ENCODE measurements at places on chromosomes 2 and 18. TPM values are rescaled to one million over a fixed set of nuclear protein-coding genes. Genes with fewer than 3 reads are reported as not detected.
A peak's percentile ranks its signal among the peaks of the same experiment; 100 is the strongest.

DNA sequence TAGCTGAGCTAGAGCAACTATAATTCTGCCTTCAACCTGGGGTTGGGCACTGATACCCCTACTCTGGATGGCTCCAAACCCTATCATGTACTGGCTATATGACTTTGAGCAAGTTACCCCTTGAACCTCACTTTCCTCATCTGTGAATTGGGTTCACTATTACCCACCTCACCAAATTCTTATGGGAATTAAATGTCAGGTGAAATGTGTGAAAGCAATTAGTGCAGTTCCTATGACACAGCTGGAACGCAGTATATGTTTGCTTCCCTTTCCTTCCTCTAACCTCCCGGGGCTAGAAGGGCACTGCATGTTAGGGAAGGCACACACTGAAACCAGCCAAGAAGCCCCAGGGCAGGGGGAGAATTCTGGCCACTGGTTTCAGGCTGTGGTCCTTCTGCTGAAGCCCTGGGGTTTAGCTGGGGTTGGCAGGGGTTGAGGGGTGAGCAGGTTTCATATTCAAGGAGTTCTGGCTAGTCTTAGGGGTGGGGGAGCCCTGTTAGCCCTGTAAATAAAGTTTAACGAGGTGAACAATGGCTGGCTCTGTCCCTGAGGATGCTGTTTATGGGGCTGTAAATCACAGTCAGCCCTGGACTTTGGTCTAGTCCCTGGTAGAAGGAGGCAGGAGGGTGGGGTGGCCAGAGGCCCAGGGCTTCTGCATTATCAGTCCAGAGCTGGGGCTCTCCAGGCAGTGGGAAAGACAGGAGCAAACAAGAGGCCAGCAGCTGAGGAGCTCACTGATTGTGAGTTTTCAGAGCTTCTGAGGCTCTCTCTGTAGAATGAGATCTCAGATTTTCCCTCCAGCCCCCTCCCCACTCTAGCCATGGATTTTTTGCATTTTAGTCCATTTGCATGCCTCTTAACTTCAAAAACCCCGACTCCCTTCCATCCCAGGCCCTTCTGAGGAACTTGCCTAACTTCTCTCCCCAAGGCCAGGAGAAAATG, 8.0 kb downstream of the PKDCC start:
- no peak overlapping the region for H3K4me3 ChIP-seq
- H3K27ac ChIP-seq: no peak overlapping the region
- no peaks in the 10 kb centered on the region for H3K36me3 ChIP-seq
- no peaks in the 10 kb centered on the region for H3K4me1 ChIP-seq

- H3K4me3 ChIP-seq: no peak overlapping the region
- H3K27ac ChIP-seq: no peak overlapping the region
- no peaks in the 10 kb centered on the region for H3K27me3 ChIP-seq
- no peak for DNase-seq
Observed at GRCh38 chr2:127516041-127516762, 10.1 kb downstream of the IWS1 start.

Gene UCN
- total RNA-seq: 1.1 TPM

- no peak overlapping the region for H3K4me3 ChIP-seq
- no peak overlapping the region for H3K27ac ChIP-seq
- H3K36me3 ChIP-seq: no peaks in the 10 kb centered on the region
- no peak for DNase-seq
- no peaks in the 10 kb centered on the region for H3K27me3 ChIP-seq
Observed at GRCh38 chr2:56416500-56417176, 232.8 kb downstream of the CCDC85A start.

Gene FAM237A
- not detected for total RNA-seq

DNA sequence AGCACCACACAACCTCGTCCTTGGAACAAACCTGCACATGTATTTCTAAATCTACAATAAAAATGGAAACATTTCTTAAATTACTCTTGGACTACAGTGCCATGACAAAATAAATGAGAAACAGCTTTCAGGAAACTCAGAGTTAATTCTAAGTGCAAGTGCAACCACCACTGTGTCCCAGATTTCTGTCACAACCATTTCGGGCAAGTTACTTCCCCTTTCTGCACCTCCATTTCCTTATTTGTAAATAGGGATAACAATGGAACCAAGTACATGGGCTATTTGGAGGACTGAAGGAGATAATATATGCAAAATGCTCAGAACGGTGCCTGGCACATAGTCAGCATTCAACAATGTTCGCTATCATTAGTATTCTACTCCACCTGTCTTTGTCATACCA, 93.2 kb downstream of the CACNB4 start:
- H3K27me3 ChIP-seq: peaks cover 11% of the 10 kb centered on the region
- H3K36me3 ChIP-seq: no peaks in the 10 kb centered on the region
- no peak for DNase-seq
- H3K4me1 ChIP-seq: peaks cover 12% of the 10 kb centered on the region
- no peak overlapping the region for H3K4me3 ChIP-seq

DNA sequence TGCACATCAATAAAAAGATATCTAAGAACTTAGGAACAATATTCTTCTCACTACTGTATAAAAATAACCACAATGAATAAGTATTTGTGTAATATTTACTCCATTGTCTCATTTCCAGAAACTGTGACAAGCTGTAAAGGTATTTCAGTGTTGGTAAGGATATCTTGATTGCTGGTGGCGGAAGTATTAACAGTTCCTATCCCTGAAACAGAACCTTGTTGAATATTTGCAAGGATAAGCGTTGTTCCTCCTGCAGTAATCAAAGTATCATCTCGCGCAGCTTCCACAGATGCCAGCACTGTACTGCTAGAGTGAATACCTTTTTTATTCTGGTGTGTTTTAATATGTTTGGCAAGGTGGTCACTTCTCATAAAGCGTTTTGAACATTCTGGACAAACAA, 55.3 kb downstream of the SP3 start:
- H3K4me3 ChIP-seq: no peak overlapping the region
- H3K27me3 ChIP-seq: no peaks in the 10 kb centered on the region
- H3K36me3 ChIP-seq: peaks cover 62% of the 10 kb centered on the region

Gene TUBA4B
- not detected for total RNA-seq

- H3K36me3 ChIP-seq: no peaks in the 10 kb centered on the region
- no peaks in the 10 kb centered on the region for H3K27me3 ChIP-seq
- H3K27ac ChIP-seq: no peak overlapping the region
- H3K4me3 ChIP-seq: no peak overlapping the region
- H3K4me1 ChIP-seq: no peaks in the 10 kb centered on the region
Observed at GRCh38 chr18:55997151-55997561, 409.2 kb upstream of the TCF4 start.

DNA sequence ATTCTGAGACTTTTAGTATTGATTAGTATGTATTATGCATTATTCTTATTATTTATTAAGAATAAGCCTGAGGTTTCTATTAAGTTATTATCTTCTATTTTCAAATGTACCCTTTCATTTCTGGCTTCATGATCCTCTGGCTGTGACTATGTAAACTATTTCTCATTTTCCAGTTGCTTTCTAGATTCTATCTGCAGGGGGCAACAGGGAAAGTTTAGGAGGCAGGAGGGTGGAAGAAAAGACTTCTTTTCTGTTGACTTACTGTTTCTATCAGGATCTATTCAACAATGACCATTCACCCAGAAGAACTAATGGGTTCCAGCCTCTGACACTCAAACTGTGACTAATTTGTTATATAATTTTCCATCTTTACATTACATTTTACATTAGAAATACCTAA, 653.4 kb upstream of the FSHR start:
- H3K4me3 ChIP-seq: no peak overlapping the region
- no peak overlapping the region for H3K27ac ChIP-seq
- H3K36me3 ChIP-seq: no peaks in the 10 kb centered on the region
- H3K4me1 ChIP-seq: no peaks in the 10 kb centered on the region
- DNase-seq: no peak
- no peaks in the 10 kb centered on the region for H3K27me3 ChIP-seq

Gene GALNT5
- total RNA-seq: not detected

Gene DPYSL5
- not detected for total RNA-seq

Gene HOXD3
- total RNA-seq: not detected

Gene LAMA1
- total RNA-seq: not detected

DNA sequence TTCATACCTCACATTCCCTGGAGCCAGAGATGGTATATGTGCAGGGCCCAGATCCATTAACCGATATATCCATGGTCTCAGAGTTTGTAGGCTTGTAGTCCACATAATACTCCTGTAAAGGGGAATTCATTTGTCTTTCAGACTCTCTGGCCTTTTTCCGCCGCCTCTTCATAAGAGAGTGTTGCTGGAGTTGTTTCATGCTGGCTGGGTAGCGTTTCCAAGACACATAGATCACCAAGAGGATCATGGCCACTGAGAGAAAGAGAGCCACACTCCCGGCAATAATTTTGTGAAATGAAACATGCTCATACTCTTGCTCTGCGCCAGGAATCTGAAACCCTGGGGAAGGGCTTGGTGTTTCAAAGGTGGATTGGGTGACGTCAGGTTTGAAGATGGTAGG, 3.9 kb downstream of the LRRTM4 start:
- no peaks in the 10 kb centered on the region for H3K27me3 ChIP-seq
- no peak for DNase-seq
- H3K4me1 ChIP-seq: no peaks in the 10 kb centered on the region
- H3K27ac ChIP-seq: no peak overlapping the region

DNA sequence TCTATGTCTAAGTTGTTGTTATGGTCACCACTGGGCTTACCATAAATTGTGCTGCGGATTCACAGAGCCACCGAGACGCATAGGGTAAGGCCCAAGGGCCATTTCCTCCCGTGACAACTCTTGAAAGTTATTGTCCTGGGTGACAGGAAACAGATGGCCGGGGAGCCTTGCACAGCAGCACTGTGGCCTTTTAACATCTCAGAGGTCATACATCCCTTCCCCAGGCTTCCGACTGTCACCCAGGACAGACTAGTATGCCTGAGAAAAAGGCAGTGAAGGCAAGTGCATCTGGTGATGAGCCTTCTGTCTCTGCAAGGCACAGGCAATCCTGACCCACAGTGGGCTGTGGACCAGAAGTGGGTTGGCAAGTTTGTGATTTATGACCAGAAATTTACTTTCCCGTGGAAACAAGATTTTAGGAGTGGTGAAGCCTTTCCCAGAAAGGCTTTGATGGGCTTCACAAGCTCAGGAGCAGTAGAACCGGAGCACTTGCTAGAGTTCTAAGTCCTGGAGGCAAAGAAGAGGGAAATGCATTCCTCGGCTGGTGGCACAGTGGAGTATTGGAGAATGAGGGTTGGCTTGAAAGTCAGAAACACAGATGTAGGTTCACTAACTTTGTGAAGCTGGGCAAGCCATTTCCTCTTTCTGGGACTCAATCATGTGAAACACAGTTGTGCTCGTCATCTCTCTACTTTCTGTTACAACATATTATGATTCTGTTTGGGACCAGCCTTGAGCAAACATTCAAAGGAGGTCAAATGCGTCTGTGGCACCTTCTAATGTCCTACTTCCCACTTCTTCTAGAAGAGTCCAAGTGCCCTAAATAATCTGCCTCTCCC, 2.0 kb upstream of the CAPN14 start:
- no peak for DNase-seq
- H3K27ac ChIP-seq: no peak overlapping the region
- H3K4me1 ChIP-seq: peaks cover 40% of the 10 kb centered on the region
- no peaks in the 10 kb centered on the region for H3K36me3 ChIP-seq

- H3K4me3 ChIP-seq: no peak overlapping the region
- peaks cover 90% of the 10 kb centered on the region for H3K27me3 ChIP-seq
- H3K4me1 ChIP-seq: no peaks in the 10 kb centered on the region
- H3K36me3 ChIP-seq: peaks cover 2% of the 10 kb centered on the region
Observed at GRCh38 chr2:199469514-199470360, 12.0 kb upstream of the SATB2 start.

GRCh38 chr2:72562451-72563153, 263.2 kb downstream of the EXOC6B start:
- H3K27me3 ChIP-seq: no peaks in the 10 kb centered on the region
- no peak overlapping the region for H3K4me3 ChIP-seq
- no peak overlapping the region for H3K27ac ChIP-seq
- peaks cover 13% of the 10 kb centered on the region for H3K4me1 ChIP-seq
- no peaks in the 10 kb centered on the region for H3K36me3 ChIP-seq

Gene SRD5A2
- total RNA-seq: not detected

Gene IL36B
- not detected for total RNA-seq

GRCh38 chr18:80046431-80046830, 12.2 kb downstream of the RBFA start:
- H3K4me1 ChIP-seq: peaks cover under 1% of the 10 kb centered on the region
- H3K36me3 ChIP-seq: peaks cover 37% of the 10 kb centered on the region
- H3K27me3 ChIP-seq: no peaks in the 10 kb centered on the region

- peak overlapping the region; percentile 90 for H3K27ac ChIP-seq
- H3K4me3 ChIP-seq: no peak overlapping the region
- H3K36me3 ChIP-seq: peaks cover 2% of the 10 kb centered on the region
- peaks cover 90% of the 10 kb centered on the region for H3K4me1 ChIP-seq
- no peaks in the 10 kb centered on the region for H3K27me3 ChIP-seq
Observed at GRCh38 chr2:42128721-42129486, 40.2 kb upstream of the EML4 start.

GRCh38 chr18:27582760-27583412, 397.8 kb upstream of the CHST9 start:
- H3K36me3 ChIP-seq: no peaks in the 10 kb centered on the region
- H3K27ac ChIP-seq: no peak overlapping the region
- no peak for DNase-seq
- no peaks in the 10 kb centered on the region for H3K27me3 ChIP-seq
- H3K4me3 ChIP-seq: no peak overlapping the region
- H3K4me1 ChIP-seq: no peaks in the 10 kb centered on the region

- no peaks in the 10 kb centered on the region for H3K4me1 ChIP-seq
- DNase-seq: peak; percentile 28
- peaks cover 39% of the 10 kb centered on the region for H3K27me3 ChIP-seq
- H3K27ac ChIP-seq: no peak overlapping the region
- no peaks in the 10 kb centered on the region for H3K36me3 ChIP-seq
- H3K4me3 ChIP-seq: no peak overlapping the region
Observed at GRCh38 chr2:20236496-20236895, 11.6 kb upstream of the SDC1 start.

DNA sequence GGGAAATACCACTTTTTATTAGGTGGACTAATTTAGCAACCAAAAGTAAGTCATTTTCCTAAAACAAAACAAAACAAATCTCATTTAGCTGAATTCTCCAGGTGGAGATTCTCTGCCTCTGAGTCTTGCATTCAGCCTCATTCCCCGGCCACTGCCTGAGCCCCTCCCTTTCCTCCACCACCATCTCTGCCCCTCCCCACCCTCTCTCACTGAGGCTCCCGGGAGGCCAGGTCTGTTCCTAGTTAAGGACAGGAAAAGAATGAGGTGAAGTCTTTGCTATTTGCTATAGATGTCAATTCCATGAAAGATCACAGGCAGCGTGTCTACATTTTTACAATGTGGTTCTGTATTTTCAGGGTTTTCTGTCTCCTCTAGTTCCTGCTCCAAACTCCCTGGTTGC, 83.0 kb upstream of the SOX11 start:
- DNase-seq: no peak
- no peak overlapping the region for H3K4me3 ChIP-seq
- H3K36me3 ChIP-seq: no peaks in the 10 kb centered on the region
- H3K27ac ChIP-seq: no peak overlapping the region
- H3K27me3 ChIP-seq: no peaks in the 10 kb centered on the region
